Glutamatergic neuron (in vitro differentiated cells): ENCODE measurements at places on chromosomes 4 and X. TPM values are rescaled to one million over a fixed set of nuclear protein-coding genes. Genes with fewer than 3 reads are reported as not detected.

PAGE2 gene
- total RNA-seq: not detected

TMEM255A gene
- 7.6 TPM for total RNA-seq

USP27X gene
- 4.2 TPM for total RNA-seq

ARX gene
- 0.98 TPM for total RNA-seq

AFM gene
- not detected for total RNA-seq

CT45A2 gene
- not detected for total RNA-seq

GLRA3 gene
- not detected for total RNA-seq

BMX gene
- not detected for total RNA-seq

GPC3 gene
- total RNA-seq: 4.2 TPM

KLB gene
- not detected for total RNA-seq

- no peak for DNase-seq
These were observed 155.9 kb downstream of the IL1RAPL2 start for GRCh38 chrX:104721854-104722253.

- no peak for DNase-seq
These were observed 101.6 kb downstream of the FBXO8 start for GRCh38 chr4:174181827-174182226.

DNA sequence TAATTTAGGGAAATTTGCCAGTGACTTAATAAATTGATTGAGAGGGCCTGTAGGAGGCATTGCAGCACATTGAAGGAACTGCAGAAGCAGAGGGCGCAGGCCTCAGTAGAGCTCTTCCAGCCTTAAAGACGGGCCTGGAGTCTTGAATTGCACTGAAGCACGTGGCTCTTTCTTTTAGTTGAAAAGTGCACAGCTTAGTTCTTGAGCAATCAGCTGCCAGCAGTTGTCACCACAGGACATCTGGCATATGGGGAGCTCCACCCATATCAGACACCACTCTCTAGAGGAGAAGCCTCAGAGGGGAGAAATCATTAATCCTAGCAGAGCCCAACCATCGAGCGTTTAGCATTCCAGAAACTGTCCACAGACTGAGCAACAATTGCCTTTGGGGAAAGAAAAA, 16.0 kb upstream of the FGF16 start:
- DNase-seq: peak; percentile 37

- no peak for DNase-seq
These were observed 199.4 kb downstream of the SMIM20 start for GRCh38 chr4:26113339-26113940.

DNA sequence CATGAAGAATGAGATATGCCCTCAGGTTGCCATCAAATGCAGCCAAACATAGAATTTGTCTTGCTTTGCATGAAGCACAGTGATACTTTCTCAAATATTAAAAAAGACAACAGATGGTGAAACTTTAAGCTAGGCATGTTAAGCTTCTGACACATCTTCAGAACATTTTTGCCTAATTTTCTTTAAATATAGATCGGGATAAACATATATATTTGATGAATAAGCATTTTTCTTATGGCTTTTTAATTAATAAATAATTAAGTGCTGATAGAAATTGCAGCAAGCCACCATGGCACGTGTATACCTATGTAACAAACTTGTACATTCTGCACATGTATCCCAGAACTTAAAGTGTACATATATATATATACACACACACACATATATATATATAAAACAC, 831.2 kb upstream of the PCDH10 start:
- no peak for DNase-seq

GRCh38 chrX:42189576-42189975, 266.2 kb upstream of the CASK start:
- DNase-seq: no peak

- DNase-seq: no peak
These were observed 872.9 kb upstream of the PCDH10 start for GRCh38 chr4:132276185-132276584.

- no peak for DNase-seq
These were observed 93.7 kb downstream of the MXRA5 start for GRCh38 chrX:3252744-3253143.

DNA sequence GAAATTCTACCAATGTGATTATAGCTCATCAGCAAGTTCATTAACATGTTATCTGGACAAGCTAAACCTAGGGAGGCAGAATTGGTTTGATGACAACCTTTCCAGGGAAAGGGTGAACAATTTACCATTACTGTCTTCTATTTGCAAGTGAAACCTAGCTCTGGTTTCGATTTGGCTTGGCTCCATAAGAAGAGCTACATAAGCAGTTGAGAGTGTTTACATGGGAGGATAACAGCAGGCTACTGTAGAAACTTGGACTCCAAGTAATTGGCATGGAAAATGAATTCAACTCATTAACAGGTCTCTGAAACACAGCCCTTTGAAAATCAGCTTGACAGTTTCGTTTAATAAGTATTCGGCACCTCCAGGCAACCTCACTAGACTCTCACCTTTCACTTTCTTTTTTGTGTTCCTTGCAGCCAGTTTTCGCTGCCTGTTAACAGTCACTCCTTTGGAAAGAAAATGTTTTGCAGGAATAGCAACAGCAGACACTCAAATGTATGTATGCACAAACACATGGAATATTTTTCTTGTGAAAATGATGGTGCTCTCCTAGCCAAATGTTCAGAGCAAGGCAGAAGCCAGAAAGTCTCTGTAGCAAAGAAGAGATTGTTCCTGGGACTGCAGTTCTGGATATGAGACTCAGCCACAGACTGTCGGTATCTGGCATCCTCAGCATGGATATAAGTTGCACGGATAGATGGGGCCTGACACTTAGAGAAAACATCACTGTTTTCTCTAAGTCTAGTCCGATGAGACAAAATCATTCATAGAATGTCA, 27.5 kb downstream of the POU3F4 start:
- DNase-seq: no peak

DNA sequence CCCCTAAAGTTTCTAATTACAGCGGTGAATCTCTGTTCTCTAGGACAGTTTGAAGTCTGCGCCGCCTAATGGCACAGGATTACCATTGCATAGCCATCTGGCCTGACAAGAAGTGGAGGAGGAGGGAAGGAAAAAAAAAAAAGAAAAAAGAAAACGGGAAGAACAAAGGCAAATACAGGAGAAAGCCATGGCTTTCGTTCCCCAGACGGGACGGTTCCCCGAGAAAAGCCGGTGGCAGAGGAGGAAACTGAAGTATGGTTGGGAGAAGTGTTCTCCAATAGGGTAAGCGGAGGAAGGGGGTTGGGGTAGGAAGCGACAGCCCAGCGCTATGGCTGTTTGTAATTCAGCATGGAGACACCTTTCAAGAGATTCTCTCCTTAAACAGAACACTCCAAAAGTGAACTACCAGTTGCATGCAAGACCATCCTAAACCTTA, 80.8 kb downstream of the HMGN5 start:
- peak; percentile 40 for DNase-seq

DNA sequence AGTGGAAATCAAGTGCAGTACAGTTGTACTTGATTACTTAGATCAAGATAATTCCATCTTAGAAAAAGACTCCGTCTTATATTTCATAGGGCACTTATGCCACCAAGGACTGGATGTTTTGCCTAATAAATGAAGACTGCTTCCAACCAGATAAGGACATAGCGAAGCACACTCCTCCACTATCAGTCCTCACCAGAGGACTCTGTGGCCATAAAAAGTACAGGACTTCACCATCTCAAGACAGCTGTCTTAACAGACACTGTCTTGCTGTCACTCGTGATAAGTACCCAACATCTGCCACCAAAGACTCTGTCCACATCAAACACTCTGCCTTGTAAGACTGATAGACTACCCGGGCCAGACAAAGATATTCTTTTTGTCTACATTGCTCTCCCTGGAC, 352.0 kb downstream of the TRAM1L1 start:
- no peak for DNase-seq

DNA sequence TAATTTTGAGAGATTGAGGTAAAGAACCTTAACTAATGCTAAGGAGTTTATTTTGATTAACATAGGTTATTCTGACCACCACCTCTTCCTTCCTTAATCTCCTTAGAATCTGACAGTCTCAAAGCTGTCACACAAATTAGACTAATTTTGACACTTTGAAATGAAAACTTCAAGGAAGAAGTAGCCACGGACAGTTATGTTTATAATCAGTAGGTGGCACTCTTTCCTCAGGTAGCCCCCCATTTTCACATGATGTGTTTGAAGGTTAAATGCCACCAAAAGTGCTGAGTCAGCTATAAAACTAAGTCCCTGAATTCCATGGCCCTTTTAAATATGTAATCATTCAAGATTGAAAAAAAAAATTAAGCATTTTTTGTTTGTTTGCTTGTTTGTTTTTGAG, 22.4 kb downstream of the TMEM33 start:
- DNase-seq: no peak

GRCh38 chr4:72931346-72931745, 138.2 kb downstream of the COX18 start:
- DNase-seq: no peak

DNA sequence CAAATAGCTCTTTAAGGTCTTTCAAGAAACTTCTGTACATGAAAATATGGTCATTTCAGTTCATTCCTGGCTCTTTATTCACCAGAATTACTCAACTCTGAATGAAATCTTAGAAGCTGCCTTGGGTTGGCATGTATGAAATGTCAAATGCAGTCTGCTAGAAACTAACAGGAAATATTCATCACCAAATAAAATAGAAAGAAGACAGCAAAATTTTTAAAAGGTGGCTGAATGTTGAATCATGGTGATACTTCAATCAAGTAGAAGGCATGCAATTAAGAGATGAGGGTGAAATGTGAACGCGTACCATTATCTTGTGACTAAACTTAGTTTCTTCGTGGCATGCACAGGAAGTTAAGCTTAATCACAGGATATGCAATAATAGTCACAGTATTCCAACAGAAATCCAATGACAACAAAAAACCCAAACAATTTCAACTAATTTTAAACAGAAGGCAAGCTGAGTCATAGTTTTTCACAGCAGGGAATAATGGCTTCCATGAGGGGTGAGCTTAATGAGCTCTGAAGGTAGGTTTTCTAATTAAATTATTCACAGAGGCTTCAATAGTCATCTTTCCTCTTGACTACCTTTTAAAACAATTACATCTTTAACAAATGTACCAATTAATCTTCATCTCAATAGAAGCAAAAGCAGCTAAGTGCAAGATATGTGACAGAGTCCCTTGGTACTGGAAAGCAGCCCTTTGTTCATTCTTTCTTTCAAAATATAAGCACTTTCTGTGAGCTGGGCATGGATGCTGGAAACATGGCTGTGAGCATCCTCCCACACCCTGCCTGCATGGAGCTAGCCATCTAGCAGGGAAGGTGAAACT, 44.5 kb downstream of the SCFD2 start:
- no peak for DNase-seq

- DNase-seq: no peak
These were observed 384.0 kb downstream of the TMA16 start for GRCh38 chr4:163878336-163879121.

GRCh38 chrX:102067966-102068723, 57.3 kb upstream of the TCEAL2 start:
- no peak for DNase-seq

DNA sequence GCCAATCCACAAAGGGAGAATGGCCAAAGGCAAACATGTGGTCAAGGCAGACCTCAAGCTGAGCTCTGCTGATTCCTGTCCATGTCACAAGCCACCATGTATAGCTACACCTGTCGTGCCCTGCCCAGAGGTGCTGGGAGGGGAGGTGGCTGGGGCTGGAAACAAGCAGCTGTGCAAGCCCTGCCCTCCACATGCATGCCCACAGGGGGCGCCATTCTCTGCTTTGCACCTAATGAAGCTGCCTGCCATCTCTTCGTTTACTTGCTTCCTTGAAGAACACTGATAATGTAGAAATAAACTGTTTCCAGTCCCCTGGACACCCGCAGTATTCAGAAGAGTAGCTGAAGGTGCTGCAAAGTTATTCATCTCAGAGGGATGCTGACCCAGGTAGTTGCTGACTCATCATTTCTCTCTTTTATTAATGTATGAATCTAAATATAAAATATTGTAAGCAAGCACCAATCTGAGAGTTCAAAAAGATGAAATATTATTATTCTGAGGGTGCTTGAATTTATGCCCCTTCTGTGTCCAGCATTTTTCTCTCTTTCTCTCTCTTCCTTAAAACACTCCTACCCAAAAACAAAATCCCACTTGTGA, 278.6 kb downstream of the ADGRA3 start:
- peak; percentile 80 for DNase-seq

- DNase-seq: no peak
These were observed 1.5 kb upstream of the MSMO1 start for GRCh38 chr4:165325732-165326512.
